Activated CD4-positive, alpha-beta T cell treated with anti-CD3 and anti-CD28 coated beads, Interleukin-2, Interleukin-6, amounts not matched to agents 100 ng/mL and 50 ng/mL, durations not matched to agents 16 hours and 8 hours (primary cell): ENCODE measurements at places on chromosomes 11 and 22.
A peak's percentile ranks its signal among the peaks of the same experiment; 100 is the strongest.

DNA sequence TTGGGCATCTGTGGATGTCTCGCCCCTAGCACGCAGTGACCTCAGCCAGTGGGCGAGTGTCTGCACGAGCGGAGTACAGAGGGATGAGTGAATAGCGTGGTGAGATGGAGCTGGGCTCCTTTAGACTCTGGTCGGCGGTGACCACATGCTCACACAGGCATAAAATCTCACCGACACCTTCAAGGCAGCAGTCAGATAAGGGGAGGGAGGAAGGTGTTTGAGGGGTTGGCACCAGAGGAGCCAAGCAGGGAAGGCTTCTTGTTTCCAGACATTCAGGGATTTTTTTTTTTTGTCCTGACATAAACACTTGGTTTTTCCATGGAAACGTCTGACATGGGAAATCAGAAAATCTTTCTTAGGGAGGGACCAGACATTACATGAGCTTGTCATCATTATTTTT lies 35.8 kb downstream of the GRIK4 start:
- DNase-seq, result no peak

DNA sequence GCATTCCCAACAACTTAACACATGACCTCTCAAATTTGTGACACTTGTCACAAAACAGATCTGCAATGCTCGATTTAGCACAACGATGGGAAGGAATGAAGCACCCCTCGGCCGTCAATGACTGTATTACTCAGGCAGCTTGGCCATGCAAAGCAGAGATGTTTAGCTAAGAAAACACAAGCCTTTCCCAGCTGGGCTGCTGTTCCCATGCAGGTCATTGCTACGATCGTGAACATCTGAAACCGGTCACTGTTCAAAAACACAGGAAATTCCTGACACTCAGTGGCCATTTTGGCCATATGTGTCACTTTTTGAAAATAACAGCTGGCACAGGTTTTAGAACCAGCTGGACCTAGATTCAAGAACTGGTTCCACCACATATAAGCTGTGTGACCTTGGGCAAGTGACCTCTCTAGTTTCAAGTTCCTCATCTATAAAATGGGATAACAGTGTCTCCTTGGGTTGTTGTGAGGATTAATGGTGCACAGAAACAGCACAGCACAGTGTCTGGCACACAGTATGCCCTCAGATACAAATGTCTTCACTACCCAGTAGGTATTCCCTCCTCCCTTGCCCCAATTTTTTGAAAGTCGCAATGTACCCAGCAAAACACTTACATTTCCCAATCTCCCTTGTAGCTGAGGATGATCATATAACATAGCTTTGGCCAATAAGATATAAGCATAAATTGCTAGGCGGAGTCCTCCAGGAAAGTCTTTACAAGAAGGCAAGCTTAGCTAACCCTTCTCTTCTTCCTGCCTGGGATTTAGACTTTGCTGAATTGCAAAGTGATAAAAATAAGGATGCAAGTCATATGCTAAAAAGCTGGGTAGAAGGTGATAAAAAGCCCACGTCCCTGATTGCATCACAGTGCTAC lies 93.1 kb downstream of the C11orf58 start:
- no peak for DNase-seq

DNA sequence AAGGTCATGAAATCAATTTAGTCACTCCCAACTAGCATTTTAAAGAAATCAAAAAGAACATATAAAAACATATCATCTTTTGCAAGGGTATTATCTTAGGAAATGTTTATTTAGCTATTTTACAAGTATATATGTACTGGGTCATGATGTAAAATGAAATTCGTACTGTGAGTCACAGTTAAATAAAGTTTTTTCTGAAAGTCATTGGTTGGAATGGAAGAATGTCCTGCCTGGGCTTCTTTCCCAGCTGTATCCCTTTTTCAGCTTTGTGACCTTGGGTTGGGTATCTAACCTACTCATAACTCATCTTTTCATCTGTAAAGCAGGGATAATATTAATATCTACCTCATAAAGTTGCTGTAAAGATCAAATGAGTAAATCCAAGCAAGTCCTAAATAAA lies 15.7 kb downstream of the FDX1 start:
- DNase-seq, result no peak

DNA sequence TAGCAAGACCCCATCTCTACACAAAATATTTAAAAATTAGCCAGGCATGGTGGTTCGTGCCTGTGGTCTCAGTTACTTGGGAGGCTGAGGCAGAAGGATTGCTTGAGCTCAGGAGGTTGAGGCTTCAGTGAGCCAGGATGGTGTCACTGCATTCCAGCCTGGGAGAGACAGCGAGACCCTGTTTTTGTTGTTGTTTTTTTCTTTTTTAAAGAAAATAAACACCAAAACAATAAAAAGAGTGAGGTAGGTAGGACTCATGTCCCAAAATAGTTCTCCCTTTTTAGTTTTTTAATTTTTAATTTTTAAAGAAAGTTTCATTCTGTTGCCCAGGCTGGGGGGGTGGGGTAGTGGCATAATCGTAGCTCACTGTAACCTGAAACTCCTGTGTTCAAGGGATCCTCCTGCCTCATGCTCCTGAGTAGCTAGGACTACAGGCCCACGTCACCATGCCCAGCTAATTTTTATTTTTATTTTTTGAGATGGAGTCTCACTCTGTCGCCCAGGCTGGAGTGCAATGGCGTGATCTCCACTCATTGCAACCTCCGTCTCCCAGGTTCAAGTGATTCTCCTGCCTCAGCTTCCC lies 25.5 kb upstream of the MALAT1 start:
- no peak for DNase-seq

GRCh38 chr11:119627286-119627685 lies 101.7 kb downstream of the NECTIN1 start:
- no peak for DNase-seq

DNA sequence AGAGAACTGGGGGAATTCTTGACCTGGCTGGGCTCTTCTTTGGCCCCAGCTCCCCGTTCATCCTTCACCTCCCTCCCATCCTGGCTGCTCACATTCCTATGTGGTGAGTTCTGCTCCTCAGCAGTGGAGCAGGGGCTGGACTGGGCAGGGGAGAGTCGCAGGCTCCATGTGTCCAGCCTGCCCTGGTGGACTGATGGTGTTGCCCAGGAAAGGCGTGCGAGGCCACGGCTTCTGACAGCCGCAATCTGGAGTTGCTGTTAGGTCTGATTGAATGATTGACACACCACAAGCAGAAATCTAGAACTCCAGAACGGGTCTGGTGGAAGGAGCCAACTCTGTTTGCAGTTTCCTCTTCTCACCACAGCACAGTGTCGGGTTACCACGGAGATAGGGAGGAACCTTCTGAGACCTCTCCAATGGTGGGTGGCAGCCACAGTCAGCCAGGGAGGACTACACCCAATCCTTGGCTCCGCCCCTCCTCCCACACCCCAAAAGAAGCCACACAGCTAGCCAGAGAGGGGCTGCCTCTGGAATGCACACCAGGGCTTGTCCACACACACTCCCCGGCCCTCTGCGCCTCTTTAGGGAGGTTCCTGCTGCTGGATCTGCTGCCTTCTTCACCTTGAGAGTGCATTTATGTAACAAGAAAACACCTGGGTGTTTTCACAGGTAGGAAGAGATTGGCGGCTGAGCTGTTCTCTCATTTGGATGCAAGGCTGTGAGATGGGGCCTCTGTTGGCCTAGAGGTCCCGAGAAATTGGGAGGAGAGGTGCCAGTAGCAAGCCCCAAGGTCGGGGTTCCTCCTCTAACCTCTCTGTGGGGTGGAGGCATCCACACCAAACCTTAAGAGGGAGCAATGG lies 56.4 kb upstream of the CD44 start:
- DNase-seq, result peak; percentile 90

DNA sequence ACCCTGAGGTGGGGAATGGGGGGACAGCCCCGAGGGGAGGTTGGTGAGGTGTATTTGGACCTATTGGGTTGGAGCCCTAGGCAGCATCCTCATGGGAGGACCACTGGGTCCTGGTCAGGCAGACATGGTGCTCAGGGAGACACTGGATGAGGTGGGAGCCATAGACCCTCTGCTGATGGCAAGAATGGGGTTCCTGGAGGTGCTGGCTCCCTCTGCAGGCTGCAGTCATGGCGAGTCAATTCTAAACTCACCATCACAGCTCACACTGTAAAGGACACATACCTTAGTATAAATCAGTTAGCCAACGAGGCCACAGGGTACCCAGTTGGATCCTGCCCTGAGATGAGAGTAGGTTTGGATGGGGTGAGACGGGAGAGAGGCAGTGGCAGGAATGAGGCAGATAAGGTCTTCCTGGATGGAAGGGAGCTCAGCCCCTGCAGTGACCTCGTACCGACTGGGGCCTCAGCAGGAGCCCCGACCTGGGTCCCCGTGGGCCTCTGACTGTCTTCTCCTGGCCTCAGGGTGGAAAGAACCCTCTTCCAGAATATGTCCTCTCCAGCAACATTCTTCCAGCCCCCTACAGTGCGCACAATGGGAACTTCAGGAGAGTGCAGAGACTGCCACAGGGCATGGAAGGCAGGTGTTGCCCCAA lies 1.7 kb upstream of the GAB4 start:
- DNase-seq, result no peak

DNA sequence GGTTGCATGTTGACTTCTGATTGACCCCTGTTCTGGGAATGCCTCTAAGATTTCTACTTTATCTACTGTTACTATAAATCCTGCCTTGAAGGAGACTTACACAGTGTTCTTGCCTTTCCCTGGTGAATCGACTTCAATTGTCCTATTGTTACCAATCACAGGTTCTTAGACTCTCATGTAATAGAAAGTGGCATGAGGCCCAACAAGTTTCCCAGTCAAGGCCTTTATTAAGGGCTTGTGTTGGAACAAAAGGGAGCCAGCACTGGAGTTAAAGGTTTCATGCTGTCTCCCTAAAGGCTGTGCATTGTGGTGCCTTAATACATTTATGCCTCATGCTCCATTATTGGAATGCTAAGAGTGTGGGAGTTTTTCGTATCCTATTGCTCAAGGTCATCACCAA lies 23.3 kb downstream of the MS4A2 start:
- DNase-seq, result no peak

- no peak for DNase-seq
Observed at GRCh38 chr11:65792456-65792855, 5.6 kb downstream of the OVOL1 start.

GRCh38 chr22:45340323-45340722 lies 30.6 kb downstream of the FAM118A start:
- no peak for DNase-seq

DNA sequence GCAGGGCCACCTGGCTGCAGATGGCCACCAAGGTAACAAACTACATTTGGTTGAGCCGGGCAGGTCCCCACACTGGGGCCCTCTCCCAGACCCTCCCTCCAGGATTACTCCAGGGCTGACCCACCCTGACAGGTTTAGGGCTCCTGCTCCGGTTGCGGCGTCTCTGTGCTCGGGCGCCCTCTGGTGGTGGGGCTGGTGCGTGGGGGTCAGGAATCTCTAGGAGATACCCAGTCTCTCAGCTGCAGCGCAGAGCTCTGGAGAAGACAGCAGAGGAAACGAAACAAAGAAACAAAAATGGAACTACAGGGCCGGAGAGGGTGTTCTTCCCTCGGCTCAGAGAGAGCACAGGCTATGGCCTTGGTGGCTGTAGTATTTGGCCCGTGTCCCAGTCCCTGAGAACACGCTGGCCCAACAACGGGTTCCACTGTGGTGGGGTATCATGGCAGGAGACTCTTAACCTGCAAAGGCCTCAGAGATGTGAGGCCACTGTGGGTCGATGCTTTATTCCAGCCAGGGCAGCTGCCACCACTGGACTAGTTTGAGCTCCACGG lies 2.4 kb downstream of the C11orf96 start:
- DNase-seq, result peak; percentile 83

GRCh38 chr11:118663381-118663780 lies 16.1 kb downstream of the TREH start:
- no peak for DNase-seq

DNA sequence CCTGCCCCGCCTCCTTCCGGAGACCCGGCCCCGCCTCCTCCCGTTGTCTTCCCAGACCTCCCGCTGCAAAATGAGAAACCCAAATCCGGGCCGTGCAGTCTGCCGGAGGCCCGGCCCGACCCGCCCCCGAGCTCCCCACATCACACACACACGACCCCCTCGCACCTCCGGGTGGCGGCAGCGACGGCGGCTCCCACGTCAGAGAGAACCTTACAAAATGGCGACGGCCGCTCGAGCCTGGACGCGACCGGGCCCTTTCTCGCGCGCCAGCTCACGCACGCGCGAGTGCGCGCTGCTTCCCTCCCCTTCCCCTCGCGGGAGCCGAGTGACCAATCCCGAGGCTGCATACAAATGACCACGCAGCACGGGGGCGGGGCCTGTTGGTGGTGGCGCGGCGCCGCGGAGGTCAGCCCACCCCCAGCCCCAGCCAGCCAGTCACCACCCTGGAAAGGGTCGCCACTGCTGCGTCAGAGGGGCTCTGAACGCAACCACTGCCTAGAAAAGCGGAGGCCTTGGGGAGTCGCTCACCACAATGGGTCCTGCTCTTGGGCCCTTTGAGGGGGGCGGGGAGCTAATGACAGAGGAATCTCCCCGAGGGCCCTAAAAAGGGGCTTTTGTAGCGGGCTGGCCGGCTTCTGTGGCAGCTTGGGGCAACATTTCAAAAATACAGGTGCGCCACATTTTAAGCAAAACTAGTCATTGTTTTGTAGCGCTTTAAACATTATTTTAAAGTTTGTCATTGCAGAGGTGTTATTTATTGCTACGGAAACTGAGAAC lies at the start of gene RBM4B:
TSS of gene RBM4B (minus strand) at position 289 of the 777 bp plus-strand sequence. CDS start 808 bp downstream, outside the sequence.
- DNase-seq, result peak; percentile 98

DNA sequence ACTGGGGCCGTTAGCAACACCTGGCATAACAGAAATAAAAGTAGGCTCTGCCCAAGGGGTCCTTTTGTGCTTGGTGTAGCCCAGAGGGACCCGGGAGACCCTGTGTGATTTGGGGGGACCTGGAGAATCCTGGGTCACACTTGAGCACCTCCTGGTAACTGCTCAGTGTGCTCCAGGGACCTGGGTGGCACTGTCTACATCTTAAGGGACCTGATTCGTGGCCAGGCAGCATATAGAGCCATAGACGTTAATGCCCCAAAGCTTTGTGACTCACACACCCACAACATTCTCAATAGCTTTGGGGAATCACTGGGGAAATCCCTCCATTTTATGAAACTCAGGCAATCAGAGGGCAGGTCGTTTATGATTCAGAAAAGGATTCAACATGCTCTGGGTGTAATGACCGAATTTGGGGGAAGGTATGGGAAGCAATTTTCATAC lies 3.6 kb upstream of the IGF2 start:
- DNase-seq, result peak; percentile 72
